Activated CD4-positive, CD25-positive, alpha-beta regulatory T cell (primary cell): ENCODE measurements at places on chromosomes 7 and 10.

DNA sequence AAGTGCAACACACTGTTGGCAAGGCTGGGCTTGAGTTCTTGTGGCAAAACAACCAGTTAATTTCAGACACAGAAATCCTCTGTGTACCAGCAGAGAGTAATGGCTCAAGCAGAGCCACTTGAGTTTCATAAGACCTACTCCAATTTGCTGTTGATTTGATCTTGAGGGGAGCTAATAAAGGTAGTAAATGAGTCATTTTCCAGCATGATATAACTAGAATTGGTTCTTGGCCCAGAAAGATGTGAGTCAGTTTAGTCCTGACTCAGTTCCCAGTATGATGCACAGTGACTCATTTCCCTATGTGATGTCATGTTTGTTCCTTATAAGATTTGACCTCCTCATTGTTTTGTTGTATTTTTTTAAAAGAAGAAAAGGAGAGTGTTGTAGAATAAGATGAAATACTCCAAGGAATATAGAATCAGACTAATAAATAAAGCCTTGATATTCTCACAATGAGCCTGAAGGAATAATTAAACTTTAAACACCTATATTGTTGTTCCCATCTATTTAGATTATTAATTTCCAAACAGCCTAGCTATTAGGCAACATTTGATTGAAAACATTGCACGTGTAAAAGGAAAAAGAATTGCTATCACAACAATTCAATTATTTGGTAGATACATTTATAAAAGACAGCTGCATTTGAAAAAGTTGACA is 186.2 kb downstream of the REEP3 start:
- no peak for DNase-seq

DNA sequence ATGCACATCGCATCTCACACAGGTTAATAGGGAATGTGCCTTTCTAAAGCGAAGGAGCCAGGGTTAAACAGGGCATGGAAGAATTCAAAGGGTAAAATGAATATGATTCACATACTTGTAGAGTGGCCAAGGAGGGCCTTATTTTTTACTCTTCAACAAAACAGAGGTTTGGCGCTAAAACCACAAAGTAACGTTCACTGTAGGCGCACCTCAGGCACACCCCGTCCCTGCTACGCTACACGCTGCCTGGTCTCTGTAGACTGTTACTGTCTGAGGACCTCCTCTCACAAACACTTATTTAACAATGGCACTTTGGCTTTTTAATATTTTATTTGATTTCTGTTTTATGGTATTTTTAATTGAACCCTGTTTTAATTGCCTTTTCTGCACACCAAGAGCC is 462.1 kb upstream of the GALNT17 start:
- DNase-seq = no peak

GRCh38 chr7:104209063-104209462 is 1.2 kb upstream of the ORC5 start:
- DNase-seq = no peak

DNA sequence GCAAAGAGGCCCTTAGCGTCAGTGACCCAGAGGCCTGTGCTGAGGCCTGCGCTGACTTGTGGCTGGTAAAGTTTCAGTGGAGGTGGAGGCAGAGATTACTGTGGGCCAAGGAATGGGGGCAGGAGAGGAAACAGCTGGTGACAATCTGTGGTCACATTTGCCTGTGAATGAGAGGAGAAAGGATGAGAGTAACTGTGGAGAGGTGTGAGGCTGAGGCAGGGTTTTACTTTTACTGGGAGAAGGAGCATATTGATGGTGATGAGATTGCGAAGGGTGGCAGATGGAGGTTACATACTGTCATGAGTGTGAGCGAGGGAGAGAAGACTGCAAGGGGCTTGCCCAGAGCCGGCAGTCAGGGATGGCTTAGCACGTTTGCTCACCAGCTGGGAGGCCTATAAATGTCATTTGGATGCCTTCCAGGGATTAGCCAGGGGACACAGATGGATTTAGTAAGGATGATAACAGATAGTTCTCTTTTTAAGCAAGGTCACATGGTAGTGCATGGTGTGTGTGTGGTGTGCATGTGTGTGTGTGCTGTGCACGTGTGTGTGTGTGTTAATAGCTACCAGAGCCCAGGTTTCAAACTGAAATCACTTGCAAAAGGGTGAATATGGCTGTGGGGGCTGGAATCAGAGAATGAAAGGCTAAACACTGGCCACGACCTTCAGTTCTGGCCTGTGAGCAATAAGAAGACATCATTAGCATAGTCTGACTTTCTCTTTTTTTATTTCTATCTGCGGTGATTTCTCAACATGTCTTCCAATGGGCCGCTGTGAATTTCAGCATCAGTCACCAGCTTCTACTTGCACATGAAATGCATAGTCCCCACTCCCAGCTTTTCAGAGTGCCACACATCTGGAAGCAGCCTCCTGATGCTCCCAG is 291.5 kb upstream of the ZNF32 start:
- no peak for DNase-seq

DNA sequence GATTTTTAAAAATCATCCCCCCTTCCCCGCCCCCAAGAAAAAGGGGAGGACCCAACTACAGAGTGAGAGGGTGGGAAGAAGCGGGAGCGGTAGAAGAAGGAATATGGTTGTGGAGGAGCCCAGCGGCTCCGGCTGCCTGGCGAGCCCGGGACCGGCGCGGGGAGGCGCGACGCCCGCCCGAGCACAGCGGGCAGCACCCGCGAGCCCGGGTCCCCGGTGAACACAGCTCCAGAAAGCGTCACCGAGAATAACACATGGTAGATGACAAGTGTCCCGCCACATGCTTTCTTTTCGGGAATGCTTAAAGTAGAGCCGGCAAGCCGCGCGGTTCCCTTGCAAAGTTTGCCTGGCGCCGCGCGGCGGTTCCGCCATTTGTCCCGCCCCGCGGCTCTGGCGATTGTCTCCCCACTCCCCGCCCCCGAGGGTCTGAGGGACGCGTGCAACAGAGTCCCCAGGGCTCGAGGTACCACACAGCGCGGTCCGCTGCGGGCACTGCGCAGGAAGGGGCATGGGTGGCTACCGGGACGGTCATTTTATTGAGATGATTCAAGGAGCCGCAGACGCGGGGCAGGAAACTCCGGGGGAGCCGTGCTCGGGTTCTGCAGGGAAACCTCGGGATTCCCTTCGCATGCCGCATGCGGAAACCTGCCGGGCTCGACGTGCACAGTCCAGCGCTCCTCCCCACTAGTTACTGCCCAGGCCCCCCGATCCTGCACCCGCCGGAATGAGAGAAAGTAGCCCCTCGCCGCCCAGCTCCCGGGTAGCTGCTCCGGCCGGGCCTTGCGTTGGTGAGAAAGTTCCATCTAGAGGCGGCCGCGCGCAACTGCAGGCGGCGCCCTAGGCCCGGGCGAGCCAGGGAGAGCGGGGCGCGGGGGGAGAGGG is 781 bp upstream of the GRM8 start:
- DNase-seq = peak; percentile 18

GRCh38 chr7:46558482-46559193 is 637.6 kb upstream of the IGFBP3 start:
- DNase-seq = no peak

- no peak for DNase-seq
Observed at GRCh38 chr10:20963721-20964595, 66.8 kb upstream of the NEBL start.

DNA sequence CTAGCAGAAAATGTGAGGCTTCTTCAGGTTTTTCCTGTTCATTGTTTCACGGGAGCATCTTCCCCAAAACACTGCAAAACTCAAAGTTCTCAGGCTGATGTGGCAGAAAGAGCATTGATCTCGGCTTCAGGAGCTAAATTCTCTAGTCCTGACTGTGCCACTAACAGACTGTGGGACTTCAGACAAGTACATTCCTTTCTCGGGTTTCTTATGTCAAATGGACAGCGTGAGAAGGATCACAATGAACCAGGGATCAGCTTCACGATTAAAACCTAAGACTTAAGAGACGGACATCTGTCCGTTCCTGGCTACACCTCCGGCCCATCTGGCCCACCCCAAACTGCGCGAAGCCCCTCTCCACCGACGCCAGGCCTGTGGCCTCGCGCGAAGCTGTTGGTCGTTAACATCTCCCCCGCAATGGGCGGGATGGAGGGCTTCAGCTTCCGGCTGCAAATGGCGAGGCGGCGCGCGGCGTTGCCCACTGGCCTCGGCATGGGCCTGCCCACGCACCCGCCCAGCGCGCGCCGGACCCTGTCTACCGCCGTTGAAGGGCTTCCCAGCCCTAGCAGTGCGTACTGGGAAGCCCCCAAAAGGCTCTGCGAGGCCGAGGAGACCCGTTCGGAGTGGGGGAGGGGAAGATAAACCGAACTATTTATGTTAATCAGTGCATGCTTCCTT is 549 bp upstream of the DDX50 start:
- DNase-seq = no peak

DNA sequence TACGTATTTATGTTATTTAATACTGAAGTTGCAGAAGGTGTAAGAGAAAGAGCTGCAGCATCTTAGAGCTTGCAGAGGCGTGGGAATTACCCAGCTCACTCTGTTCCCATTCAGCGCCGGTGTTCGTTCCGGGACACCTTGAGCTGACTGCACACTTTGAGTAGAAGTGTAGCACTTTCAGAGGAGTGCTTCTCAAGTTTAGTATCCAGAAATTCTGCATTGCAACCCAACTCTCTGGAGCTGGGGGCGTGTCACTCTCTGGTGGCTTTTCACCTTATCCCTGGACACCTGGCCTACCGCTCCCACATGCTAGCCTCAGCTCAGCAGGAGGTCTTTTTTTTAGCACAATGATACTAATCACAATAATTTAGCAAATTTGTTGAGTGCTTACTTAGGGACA is 66.4 kb upstream of the SHH start:
- no peak for DNase-seq

- DNase-seq = no peak
Observed at GRCh38 chr10:114195079-114195478, 15.9 kb downstream of the TDRD1 start.

DNA sequence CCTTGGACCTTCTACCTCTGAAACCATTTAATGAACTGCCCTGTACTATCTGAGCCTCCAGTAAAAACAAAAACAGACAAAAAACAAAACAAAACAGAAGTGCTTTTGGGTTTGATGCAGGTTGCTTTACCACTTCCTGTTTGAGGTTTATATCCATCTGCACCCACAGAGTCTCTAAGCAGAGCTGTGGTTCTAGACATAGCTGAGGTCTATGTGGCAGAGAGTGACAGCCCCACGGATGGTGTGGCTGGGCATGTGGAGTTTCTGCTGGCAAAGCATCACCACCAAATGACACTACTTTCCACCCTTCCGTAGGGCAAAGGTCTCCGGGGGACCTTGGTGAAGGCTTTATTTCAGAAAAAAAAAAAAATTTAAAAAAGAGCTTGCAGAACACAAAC is 754.2 kb downstream of the GRID1 start:
- no peak for DNase-seq

DNA sequence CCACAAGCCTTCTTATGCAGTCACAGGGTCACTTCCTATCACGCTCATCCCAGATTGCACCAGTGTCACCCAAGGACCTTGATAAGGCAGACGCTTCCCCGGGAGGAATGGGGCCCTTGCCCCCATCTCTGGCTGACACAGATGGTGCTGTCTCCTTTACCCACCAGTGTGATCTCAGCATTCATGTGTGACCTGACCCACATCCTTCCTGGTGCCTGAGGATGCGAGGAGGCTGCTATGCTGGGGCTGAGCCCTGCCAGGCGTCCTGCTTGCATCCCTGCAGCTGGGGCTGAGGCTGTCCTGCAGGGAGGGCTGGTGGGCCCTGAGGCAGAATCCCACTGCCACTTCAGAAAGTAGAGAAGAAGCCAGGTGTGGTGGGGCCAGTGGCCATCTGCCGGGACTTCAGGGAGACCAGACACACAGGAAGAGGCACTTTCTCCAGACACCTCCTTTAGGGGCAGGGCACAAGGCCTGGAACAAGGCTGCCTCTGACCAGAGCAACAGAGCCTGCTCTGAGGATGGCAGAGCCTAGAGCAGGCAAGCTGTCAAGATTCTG is 35.3 kb downstream of the RASGEF1A start:
- no peak for DNase-seq

DNA sequence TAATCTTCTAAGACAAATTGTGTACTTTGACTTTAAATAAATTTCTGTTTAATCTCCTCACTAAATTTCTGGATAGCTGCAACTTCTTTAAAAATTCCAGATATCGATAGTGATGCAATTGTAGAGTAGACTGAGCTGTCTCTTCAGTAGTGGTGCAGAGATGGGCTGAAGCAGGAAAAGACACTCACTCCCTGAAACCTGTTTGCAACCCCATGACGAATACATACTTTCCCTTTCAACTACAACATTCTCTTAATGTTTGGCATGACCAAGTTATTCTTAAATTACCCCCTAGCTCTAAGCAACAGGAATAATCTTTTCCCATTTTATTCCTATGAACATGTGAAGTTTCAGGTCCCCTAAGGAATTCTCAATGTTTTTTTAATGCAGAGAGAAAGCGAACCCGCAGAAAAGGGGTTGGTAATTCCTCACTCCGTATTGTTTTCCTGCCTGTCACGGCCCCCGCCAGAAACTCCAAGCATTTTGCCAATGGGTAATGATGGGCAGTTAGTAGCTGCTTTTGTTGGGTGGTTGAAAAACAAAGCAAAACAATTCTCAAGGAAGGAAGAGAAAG is 1.3 kb downstream of the THSD7A start:
- no peak for DNase-seq

- DNase-seq = no peak
Observed at GRCh38 chr7:115249080-115249479, 327.2 kb downstream of the MDFIC start.
